Activated CD8-positive, alpha-beta memory T cell treated with anti-CD3 and anti-CD28 coated beads for 24 hours (primary cell): ENCODE measurements at places on chromosomes 16 and 17.

- DNase-seq: no peak
These were observed 46.8 kb upstream of the BCAR1 start for GRCh38 chr16:75298267-75298666.

DNA sequence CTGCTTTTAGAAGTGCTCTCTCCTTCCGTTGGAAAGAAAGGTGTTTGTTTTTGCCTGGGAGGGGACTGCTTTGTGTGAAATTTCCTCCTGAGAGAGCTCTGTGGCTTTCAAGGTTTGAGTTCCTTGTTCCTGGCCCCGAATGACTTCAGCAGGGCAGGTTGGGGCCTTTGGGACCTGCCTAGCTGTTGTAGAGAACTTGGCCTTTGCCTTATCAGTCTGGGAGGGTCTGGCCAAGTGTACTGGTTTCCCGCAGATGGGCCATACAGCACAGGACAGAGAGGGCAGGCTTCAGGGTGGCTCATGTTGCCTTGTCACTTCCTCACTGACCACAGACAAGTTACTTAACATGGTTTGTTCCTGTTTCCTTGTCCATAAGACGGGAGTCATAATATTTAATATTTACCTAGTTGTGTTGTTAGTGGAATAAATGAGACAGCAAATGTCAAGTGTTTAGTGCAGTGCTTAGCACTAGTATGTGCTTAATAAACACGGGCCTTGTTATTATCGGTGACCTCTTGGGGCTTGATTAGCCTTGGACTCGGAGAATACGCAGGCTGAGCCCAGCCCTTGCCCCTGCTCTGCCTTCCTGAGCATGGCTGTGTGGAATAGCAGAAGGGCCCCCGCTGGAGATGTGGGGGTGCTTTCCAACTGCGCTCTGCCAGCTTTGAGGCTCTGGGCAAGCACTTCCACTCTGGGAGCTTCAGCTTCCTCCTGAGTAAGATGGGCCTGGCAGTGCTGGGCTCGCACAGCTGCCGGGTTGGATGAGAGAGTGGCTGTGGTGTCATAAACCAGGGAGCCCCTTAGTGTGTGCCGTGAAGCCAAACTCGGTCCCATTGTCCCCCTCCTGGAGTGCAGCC, 6.6 kb downstream of the PRSS8 start:
- no peak for DNase-seq

DNA sequence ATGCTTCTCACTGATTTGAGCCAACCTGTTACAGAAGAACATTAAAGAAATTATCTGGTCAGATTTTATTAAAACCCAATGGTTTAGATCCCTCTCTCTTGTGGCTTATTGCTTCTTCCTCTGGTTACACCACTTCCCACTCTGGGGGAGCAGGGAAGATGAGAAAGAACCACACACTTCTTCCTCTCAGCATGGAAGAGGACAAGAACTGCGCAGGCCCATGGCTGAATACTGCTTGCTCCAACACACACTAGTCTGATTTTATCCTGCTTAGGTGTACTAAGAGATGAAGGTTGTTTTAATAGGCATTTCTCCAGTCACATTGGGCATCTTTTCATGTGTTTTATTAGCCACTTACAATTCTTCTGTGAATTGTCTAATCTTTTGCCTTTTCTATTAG, 27.6 kb downstream of the MAP3K3 start:
- no peak for DNase-seq

- DNase-seq: no peak
These were observed 279.4 kb upstream of the ELAC2 start for GRCh38 chr17:13297183-13297582.

DNA sequence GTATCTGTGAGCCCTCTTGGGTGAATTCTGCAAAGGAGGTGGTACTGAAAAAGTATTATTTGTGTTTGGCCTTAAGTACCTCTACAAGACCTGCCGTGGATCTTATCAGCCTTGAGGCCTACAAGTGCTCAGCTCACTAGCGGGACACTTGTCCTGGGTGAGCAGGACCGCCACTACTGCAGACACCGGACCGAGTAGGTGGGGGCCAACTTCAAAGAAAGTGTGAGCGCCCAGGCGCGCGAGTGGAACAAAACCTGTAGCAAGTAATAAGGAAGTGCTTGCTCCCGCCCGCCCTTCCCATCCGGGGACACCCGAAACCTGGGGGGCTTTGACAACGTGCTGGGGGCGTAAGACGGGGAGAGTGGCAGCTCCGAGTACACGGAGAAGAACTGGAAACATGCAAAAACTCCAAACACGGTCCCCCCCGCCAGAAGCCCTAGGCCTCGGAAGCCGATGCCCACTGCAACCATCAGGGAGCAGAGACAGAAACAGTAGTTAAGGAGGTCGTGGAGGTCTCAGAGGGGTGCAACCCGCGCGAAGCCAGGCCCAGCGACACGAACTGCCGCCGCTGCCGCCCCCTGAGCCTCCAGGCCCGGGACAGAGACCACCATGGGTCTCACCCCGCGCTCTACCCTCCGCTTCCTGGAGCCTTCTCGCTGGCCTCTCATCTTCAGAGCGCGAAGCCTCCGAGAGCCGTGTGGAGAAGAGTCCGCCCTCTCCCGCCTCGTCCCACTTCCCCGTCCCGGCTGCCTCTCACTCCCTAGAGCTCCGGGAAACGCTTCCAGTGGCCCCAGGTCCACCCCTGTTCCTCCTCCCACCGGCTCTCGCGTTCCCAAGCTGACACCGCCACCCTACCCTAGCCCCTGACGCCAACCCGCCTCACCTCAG, 537 bp downstream of the CNOT1 start:
- DNase-seq: peak; percentile 78

- no peak for DNase-seq
These were observed 33.7 kb downstream of the NLK start for GRCh38 chr17:28076144-28076543.

GRCh38 chr16:67165121-67166078, 855 bp downstream of the HSF4 start:
- no peak for DNase-seq

GRCh38 chr16:67608364-67608763, 36.6 kb upstream of the CARMIL2 start:
- DNase-seq: no peak

DNA sequence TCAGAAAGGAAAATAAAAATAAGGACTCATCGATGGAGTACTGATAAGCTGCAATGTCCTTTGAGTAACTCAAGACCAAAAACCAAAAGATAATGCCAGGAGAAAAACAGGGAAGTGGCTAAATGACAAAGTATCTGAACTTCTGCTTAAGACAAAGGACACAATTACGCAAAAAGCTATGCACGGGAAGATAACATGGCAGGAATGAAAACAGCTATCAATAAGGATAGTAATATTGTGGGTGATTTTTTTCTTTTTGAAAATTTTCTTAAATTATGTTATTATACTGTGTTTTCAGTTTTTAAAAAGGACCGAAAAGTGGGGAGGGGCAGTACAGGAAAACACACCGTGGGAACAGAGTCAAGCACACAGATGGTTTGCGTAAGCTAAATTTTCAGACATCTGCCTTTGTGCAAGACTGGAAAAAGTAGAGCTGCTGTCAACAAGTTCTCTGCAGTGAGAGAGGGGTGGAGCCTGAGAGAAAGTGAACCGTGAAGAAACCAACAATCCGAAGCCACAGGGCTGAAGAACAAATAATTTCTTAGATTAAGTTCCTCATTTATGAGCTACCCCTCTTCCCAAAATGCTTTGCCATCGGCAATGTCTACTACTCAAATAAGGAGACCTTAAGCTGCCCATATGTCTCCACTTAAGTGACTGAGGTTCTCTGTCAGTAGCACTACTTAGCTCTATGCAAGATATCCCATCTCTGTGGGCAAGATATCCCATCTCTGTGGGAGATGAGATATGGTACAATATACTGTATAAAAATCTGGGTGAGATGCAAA, 99.9 kb upstream of the CORO6 start:
- no peak for DNase-seq

DNA sequence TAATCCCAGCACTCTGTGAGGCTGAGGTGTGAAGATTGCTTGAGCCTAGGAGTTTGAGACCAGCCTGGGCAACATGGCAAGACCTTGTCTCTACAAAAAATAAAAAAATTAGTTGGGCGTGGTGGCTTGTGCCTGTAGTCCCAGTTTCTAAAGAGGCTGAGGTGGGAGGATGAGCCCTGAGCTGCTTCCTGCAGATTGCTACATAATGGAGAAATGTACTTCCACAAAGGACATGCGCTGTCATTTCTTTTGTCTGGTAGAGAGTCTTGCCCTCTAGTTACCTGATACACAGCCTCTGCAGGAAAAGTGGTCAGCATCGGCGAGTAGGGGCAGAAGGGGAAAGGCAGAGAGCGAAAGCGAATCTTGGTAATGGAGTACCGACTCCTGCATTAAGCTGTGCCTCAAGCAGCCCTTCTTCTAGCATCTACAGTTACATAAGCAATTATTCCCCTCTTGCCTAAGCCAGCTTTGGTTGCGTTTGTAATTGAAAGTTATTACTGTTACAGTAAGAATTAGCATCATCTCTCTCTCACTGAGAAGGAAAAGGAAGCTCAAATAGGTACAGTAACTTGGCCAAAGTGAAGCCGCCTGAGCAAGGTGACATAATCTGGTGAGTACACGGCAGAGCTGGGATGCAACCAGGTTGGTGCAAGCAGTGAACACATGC, 18.5 kb upstream of the GGA2 start:
- DNase-seq: no peak

- no peak for DNase-seq
These were observed 56.7 kb downstream of the CFDP1 start for GRCh38 chr16:75376475-75377161.

DNA sequence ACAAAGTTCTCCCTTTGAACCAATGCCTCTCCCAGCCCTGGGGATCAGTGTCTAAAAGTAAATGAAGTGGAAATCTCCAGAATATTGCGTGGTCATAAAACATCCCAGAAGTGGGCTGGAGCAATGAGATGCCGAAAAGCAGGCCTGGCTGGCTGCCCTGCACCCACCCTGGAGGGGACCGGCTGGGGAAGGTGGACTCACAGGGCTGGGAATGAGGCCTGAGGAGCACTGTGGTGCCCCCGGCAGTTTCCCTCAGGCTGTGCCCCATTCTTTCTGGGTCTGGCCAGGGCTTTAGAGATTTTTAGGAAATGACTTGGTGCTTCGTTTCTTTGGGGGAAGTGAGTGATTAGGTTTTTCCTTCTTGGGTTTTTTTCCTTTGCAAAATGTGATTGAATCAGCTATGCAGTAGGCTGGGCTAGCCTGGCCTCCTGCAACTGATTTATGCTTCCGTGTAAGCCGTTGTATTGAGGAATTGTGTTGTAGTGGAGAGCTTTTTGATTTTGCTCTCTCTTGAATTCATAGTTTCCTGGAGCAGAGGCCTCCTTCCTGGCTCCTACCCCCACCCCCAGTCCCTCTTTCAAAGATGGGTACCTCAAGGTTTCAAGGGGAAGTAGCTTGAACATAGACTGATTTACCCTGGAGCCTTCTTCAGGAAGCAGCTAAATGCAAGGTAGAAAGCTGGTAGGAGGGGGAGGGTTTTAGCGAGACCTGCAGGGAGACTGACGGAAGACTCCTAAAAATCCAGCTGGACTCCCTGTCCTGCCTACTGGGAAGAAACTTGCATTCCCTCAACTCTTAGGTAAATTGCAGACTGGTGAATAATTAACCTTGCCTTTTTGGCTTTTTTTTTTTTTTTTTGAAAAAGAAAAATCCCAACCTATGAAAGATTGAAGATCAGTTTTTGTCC, 170.2 kb downstream of the RAB11FIP4 start:
- no peak for DNase-seq

- DNase-seq: no peak
These were observed 20.2 kb downstream of the METTL22 start for GRCh38 chr16:8641671-8642070.
